Prostate gland (tissue), 2 donors: ENCODE measurements at places on chromosomes 12 and 14. TPM values are rescaled to one million over a fixed set of nuclear protein-coding genes. Genes with fewer than 3 reads are reported as not detected.

DNA sequence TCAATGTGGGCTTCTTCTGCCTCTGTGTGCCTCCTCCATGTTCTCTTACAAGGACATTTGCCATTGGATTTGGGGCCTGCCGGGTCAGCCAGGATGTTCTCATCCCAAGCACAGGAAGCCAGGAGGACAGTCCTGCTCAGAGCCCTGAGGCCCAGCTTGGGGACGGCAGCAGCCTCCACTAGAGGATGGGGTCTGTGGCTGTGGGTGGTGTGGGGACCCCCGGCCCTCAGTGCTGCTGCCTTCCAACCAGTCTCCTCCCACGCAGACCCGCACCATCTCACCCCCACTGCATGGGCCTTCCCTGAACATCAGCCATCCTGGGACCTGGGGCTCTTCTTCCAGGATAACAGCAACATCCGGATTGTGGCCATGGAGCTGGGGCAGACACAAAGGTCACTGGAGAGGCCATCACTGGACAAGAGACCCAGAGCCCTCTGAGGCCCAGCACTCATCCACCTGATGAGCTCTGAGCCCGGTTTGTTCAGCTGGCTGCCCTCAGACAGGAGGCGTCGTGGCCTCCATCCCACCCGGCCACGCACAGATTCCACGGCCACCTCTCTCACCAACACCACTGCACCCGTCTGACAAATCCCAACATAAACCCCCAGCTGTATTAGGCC is 56.5 kb upstream of the C14orf180 start:
- DNase-seq: no peak

PLCZ1 gene
- total RNA-seq: 0.85 TPM

CCDC88C gene
- 32.5 TPM for total RNA-seq

- DNase-seq: no peak
Measured at GRCh38 chr12:127295630-127296029, 971.3 kb upstream of the TMEM132C start.

EFS gene
- 26.5 TPM for total RNA-seq

- no peak for DNase-seq
Measured at GRCh38 chr14:54908190-54908589, 5.6 kb upstream of the GCH1 start.

GRCh38 chr14:58746261-58746660 is 108.5 kb downstream of the DACT1 start:
- DNase-seq: peak; percentile 56

DNA sequence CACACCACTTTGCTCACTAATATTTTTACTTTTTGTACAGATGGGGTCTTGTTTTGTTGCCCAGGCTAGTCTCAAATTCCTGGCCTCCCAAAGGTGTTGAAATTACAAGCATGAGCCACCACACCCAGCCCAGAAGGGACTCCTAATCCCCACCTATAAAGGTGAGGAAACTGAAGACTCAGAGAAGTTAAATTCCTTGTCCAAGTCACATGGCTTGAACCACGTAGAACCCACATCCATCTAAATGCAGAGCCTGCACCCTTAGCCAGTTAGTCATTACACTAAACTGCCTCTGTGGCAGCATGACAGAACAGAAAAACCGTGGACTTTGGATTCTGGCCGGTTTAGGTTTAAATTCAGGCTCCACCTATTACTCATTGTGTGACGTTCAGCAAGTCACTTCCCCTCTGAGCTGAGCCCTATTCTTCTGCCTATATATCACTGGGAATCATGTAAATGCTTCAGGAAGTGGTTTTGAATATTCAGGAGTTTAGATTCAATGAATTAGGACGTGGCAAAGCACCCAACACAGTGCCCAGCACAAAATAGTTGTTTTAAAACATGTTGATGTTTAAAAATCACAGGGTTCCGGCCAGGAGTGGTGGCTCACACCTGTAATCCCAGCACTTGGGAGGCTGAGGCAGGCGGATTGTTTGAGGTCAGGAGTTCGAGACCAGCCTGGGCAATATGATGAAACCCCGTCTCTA is 3.0 kb upstream of the CORO1C start:
- no peak for DNase-seq

- peak; percentile 73 for DNase-seq
Measured at GRCh38 chr12:53174881-53175491, 5.5 kb upstream of the ZNF740 start.

DNA sequence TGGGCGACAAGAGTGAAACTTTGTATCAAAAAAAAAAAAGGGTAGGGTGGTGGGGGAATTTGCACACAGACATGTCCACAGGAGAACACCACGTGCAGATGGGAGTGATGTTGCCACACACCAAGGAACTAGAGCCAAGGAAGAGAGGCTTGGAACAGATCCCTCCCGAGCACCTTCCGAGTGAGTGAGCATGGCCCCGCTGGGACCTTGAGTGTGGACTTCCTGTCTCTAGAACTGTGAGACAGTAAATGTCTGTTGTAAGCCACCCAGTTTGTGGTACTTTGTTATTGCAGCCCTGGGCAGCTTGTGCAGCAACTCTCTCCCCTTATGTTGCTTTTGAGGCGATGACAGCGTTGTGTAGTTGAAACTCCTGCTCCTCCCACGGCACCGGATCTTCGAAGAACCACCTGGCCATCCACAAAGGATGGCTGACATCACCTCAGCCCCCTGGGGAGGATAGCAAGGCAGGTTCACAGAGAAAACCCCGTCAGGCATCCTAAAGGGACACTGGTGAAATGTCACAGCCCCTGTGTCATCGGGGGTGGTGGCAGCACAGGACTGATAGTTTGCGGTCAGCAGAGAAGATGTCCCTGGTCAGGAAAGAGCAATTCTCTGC is 54.7 kb upstream of the PLEKHG3 start:
- DNase-seq: no peak

DNA sequence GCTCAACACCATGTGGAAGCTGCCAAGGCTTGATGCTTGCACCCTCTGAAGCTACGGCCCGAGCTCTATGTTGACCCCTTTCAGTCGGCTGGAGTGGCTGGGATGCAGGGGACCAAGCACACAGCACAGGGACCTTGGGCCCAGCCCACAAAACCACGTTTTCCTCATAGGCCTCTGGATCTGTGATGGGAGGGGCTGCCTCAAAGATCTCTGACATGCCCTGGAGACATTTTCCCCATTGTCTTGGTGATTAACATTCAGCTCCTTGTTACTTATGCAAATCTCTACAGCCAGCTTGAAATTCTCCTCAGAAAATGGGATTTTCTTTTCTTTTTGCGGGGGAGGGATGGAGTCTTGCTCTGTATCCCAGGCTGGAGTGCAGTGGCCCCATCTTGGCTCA is 46.3 kb downstream of the MON2 start:
- DNase-seq: no peak

MANSC4 gene
- total RNA-seq: not detected
